ENCODE measurements at places on chromosomes 12 and 14. TPM values are rescaled to one million over a fixed set of nuclear protein-coding genes. Genes with fewer than 3 reads are reported as not detected.

The DYRK2 gene
- total RNA-seq = 21.9 TPM

The APOLD1 gene
- total RNA-seq = 2.0 TPM

The TXNRD1 gene
- 608 TPM for total RNA-seq

The TAS2R14 gene
- total RNA-seq = 2.1 TPM

The KCNA5 gene
- not detected for total RNA-seq

The SIVA1 gene
- 241 TPM for total RNA-seq

The IAPP gene
- not detected for total RNA-seq

The TRHDE gene
- 1.4 TPM for total RNA-seq

The P2RX7 gene
- 2.5 TPM for total RNA-seq

The NPFF gene
- not detected for total RNA-seq

The SLC39A5 gene
- total RNA-seq = not detected

The ADSS1 gene
- 6.3 TPM for total RNA-seq

The NRL gene
- total RNA-seq = 3.7 TPM

The IRAK3 gene
- total RNA-seq = 11.7 TPM

The CFL2 gene
- 53.9 TPM for total RNA-seq

The KSR2 gene
- total RNA-seq = not detected

The PTGDR gene
- total RNA-seq = not detected

The TAS2R10 gene
- total RNA-seq = 0.26 TPM

The ERG28 gene
- total RNA-seq = 14.1 TPM

The OR4E1 gene
- not detected for total RNA-seq

The AQP2 gene
- total RNA-seq = not detected

The C1QL4 gene
- not detected for total RNA-seq
